Activated gamma-delta T cell treated with Interleukin-2 at 50 U/mL for 16 hours (primary cell): ENCODE measurements at places on chromosomes 6 and 20.

- DNase-seq, result no peak
These were observed 95.5 kb downstream of the THBS2 start for GRCh38 chr6:169158174-169158573.

GRCh38 chr6:90643381-90643780 is 56.5 kb upstream of the MAP3K7 start:
- DNase-seq, result no peak

GRCh38 chr20:53335555-53335954 is 258.1 kb downstream of the ZNF217 start:
- no peak for DNase-seq

- no peak for DNase-seq
These were observed 53.1 kb downstream of the TSPYL4 start for GRCh38 chr6:116200619-116201249.

- DNase-seq, result peak; percentile 72
These were observed 80.2 kb downstream of the ERMARD start for GRCh38 chr6:169831450-169832246.

- DNase-seq, result no peak
These were observed 98.0 kb upstream of the SLC24A3 start for GRCh38 chr20:19114410-19114809.

DNA sequence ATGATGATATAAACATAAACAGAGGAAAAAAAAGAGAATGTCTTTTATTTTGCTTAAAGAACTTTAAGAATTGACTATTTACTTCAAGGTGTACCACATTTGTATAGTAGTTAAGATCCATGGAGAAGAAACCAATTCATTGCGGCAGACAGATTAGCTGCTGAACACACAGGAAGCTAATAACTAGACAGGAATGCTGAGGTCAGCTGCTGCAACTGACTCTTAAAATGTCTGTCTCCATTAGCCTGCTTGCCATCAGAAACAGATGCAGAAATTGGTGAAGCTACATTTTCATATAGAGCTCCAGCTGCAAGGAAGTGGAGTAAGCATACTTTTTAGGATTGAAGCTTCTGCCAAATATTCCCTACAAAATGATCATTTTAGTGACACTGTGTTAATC is 939.5 kb downstream of the EPHA7 start:
- DNase-seq, result no peak

DNA sequence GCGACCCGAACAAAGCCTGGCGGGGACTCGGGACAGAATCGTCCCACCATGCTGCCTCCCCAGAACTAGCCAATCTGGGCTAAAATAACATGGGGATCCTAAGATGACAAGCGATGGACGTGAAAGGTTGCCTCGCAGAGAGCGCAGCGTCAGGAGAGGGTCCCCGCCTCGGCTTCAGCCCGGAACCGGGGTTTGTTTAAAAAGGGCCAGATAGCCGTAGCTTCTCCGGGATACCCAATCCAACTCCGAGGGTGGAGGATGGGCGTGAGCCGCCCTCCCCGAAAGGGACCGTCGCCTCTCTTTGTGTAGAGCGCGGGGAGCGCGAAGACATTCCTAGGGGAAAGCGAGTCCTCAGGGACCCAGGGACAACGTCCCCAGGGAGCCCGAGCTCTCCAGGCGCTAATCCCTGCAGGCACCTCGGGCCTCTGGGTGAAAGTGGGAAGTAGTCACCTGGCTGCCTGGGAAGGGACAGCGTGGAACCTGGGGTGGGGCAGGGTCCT is 643 bp downstream of the CD24 start:
- DNase-seq, result no peak

DNA sequence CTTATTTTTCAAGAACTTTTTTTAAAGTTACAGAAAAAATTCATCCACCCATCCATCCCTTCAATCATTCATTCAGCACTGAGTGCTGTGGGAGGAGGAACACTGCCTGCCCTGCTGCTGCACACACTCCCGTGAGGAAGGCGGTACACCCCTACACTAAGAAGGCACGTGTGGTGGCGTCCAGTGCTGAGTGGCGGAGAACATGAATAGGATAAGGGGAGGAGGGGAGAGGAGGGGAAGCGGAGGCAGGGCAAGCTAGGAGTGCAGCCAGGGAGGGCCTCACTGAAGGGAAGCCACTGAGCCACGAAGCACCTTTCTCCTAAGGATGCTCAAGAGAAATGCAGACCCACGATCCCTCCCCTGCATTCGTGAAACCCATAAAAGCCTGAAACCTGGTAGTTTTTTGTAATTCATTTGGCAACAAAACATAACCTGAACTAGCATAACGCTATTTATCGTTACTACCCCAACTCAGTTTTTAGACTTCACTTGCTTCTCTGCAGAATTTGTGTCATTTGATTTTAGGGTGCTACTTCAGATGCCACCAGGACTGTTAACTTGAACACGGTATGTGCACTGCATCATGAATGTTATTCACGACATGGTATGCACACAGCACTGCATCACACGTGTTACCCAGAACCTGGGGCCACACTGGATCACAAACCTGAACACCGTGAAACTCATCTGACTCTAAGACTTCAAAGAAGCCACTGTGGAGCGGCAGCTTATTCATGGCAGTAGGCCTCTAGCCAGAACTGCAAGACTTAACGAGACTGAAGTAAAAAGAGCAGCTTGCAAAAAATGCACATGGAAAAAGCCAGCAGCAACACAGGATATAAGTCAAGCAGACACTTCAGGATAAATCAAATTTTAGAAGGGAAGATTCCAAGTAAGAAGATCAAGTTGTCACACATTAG is 3.5 kb downstream of the RNASET2 start:
- DNase-seq, result no peak

GRCh38 chr6:125212377-125212776 is 58.8 kb downstream of the TPD52L1 start:
- DNase-seq, result no peak

GRCh38 chr6:148864941-148865340 is 118.1 kb downstream of the UST start:
- no peak for DNase-seq

DNA sequence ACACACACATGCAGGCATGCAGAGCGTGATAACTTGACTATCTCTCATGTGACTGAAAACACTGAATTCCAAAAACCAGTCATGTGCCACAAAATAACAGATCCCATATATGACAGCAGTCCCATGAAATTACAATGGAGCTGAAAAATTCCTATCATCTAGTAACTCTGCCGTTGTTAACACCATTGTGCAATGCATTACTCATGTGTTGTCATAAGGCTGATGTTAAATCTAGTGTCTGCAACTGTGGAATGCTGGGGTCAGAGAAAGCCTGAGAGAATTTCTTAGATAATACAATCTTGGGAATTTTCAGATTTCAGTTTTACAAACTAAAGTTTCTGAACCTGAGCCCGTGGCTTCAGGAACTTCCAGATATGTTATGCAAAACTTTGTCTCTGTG is 70.2 kb downstream of the LYRM4 start:
- no peak for DNase-seq

GRCh38 chr20:58665606-58666005 is 14.5 kb downstream of the STX16 start:
- no peak for DNase-seq

DNA sequence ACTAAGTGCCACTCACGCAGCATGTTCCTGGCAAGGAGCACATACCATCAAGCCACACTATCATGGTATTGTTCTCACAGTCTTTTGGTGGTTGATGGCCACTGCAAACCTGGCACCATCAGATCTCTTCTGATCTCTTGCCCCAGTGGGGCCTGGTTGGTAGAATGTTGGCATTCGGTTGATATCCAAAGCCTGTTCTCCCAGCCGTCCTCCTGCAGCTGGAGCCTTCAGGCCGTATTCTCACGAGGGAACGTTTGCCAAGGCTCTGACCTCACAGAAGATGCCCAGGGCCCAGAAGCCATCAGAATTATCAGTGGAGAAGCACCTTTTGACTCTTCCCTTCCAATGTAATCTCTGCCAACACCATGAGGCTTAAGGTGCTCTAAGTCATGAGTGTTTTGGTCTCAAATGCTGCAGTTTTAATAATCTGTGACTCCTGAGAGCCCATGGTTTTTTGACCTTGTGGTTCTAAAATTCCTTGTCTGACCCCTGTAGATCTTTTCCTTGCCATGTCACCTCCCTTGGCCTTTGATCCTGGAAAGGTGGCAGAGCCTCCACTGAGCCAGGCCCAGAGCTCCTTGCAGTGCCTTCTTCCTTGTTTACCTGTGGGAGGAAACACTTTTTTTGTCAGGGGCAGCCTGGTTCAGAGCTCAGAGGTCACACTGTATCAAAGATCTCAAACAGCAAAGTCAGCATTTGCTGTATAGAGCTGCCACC is 27.8 kb downstream of the POFUT1 start:
- DNase-seq, result no peak

- no peak for DNase-seq
These were observed 277 bp downstream of the ADGRB3 start for GRCh38 chr6:68635412-68635705.

GRCh38 chr6:11439017-11439420 is 98.5 kb upstream of the TMEM170B start:
- no peak for DNase-seq

GRCh38 chr6:10269814-10270472 is 144.9 kb downstream of the TFAP2A start:
- DNase-seq, result no peak

DNA sequence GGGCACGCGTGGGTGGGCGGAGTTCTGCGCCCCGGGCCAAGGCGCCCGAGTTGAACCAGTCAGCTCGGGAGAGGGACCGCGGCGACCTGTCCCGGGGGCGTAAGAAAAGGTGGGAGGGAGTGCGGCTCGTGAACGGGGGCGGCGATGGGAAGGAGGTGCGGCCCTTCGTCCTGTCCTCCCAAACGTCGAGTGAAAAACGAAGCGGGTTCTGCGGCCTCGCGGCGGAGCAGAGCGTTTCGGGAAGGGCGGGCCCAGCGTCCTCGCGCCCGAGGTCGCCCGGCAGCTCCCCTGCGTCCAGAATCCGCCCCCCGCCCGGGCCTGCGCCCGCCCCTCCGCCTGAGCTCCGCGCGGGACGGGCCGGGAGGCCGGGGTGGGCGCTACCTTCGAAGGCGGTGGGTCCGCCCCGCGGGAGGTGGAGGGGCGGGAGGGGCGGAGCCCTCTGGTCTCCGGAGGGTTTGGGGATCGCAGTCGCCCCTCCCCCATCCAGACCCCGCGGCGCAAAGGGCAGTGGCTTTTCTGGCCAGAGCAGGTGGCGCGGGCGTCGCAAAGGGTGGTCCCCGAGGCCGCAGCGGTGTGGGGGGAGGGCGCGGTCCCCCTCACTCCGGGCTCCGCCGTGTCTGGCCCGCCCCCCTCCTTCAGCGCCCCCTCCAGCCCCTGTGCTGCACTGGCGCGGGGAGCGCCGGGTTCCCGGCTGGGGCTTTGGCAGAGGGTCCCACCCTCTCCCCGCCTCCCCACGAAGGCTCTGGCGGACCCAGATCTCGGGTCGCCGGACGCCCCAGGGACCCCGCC is 838 bp downstream of the STMN3 start:
- DNase-seq, result peak; percentile 47
